M059J (cell line): ENCODE measurements at places on chromosomes 6 and 20. TPM values are rescaled to one million over a fixed set of nuclear protein-coding genes. Genes with fewer than 3 reads are reported as not detected.
A peak's percentile ranks its signal among the peaks of the same experiment; 100 is the strongest.

- no peak for DNase-seq
These were observed 189.9 kb downstream of the EYA4 start for GRCh38 chr6:133431031-133431430.

DNA sequence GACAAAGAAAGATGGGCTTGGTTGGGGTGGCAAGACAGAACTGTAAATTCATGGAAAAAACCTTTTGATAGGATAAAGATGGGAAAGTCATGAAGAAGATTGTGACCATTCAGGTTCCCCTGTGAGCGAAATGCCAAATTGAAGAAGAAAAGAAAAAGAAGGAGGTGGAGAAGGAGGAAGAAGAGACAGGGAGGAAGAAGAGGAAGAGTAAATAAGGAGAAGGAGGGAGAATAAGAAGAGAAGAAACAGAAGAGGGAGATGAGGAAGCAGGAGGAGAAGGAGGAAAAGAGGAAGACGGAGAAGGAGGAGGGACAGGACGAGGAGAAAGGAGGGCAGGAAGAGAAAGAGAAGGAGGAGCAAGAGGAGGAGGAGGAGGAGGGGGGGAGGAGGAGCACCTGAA is 199.8 kb downstream of the SLC24A3 start:
- no peak for DNase-seq

DNA sequence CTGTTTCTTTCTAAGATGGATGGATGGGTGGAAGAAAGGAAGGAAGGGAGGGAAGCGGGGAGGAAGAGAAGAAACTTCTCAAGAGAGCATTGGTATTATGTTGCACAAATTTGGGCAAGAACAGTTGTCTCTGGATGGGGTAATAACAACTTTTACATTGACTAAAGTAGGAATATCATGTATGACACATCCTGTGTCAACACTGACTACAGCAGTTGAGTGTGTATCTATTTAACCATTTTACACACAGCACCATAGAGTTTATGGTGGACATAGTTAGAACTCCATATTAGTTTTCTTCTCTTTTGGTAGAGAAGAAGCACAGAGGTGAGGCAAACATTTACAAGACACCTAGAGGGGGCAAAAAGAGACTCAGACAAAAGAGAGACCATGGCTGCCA is 44.2 kb upstream of the RNF146 start:
- DNase-seq = no peak

DNA sequence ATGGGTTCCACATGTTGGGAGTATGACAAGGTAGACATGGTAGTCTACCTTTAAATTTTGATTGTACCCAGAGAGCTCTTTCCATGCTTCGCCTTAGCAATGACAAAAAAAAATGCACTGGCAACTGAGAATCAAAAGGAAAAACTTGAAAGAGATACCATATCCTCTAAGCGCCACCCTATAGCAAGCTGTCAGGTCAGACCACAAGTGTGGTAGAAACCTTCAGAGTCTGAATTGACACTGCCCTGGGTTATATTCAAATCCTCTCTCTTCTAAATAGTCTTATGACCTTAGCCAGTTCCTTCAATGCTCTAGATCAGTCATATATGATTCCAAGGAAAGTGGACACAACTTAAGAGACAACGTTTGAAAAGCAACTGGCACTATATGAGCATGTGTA is 45.6 kb upstream of the SMLR1 start:
- DNase-seq = no peak

GRCh38 chr6:43793875-43794242 is 23.8 kb downstream of the VEGFA start:
- no peak for DNase-seq

GRCh38 chr6:96157018-96157565 is 141.3 kb downstream of the FUT9 start:
- DNase-seq = peak; percentile 0

GRCh38 chr6:18330548-18331081 is 56.5 kb upstream of the RNF144B start:
- no peak for DNase-seq

DNA sequence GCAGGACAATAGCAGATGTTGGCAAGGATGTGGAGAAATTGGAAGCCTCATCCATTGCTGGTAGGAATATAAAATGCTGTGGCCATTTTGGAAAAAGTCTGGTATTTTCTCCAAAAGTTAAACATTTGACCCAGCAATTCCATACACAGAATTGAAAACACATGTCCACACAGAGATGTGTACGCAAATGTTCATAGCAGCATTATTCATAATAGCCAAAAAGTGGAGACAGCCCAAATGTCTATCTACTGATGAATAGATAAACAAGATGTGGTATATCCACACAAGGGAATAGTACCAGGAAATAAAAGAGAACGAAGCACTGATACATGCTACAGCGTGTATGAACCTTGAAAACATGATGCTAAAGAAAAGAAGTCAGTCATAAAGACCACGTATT is 40.5 kb downstream of the CFAP61 start:
- no peak for DNase-seq

DNA sequence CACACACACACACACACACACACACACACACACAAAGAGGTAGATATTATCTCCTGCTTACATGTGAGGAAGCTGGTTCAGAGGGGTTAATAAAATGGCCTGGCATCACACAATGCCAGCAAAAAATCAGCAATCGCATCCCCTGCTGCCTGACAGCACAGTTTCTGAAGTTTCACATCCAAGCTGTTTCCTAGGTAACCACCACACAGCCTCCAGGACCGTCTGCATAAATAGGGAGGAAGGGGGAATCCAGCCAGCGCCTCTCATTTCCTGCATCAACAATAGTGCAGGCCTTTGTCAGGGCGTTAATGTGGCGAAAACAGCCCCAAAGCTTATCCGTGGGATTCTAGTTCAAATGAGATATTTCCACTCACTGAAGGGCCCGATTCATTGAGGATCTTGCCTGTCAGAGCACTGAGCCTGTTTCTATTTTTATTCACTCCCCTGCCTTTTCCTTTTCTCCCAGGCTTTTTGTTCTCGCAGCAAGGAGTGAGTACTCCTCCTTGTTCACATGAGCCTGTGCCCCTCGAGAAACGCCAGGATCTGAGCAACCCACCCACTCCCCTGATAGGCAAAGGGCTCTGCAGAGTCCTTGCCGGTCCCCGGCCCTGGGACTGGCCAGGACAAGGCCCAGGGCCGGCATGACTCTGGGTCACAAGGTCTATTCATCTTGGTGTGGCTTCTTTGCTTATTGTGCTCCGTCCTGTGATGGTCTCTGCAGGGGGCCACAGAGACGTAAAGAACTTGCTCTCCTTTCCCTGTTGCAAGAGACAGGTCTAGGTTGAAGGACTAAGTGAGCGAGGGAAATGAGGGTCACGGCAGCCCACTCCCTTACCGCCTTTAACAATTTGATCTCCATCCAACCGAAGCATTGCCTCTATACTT is 32.7 kb downstream of the TUBB2B start:
- peak; percentile 69 for DNase-seq

The CASS4 gene
- 0.15 TPM in 1 of 2 replicates, not detected in the other for total RNA-seq

The TLDC2 gene
- total RNA-seq = not detected in 2 replicates

The PRSS16 gene
- total RNA-seq = 2.9 and 5.4 TPM in 2 replicates
